ENCODE measurements at places on chromosomes 13 and 19.

DNA sequence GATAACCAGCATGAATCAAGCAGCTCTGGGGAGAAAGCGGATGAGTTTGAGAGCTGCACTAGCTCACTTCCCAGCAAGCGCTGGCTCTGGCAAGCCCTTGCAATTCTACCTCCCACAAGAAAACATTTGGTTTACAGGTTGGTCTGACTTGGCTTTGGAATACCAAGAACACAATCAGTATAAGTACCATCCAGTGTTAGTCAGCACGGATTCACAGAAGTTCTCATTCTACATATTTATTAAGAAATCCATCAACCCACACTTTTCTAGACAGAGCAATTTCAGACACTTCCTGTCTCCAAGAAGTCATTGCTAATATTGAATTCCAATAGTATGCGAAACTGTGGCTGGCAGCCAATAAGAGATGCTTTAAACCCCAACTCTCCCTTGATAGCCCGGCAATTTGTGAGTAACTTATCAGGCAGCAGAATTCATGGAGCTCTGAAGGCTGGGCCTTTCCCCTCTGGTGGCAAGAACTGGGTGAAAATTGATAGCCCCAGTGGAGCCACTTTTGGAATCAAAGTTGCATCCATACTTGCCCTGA is 59.4 kb upstream of the WASF3 start:
- DNase-seq, result no peak

GRCh38 chr13:98366959-98367358 is 189.9 kb upstream of the RNF113B start:
- DNase-seq, result no peak

GRCh38 chr13:92225861-92226260 is 827.4 kb downstream of the GPC5 start:
- no peak for DNase-seq

DNA sequence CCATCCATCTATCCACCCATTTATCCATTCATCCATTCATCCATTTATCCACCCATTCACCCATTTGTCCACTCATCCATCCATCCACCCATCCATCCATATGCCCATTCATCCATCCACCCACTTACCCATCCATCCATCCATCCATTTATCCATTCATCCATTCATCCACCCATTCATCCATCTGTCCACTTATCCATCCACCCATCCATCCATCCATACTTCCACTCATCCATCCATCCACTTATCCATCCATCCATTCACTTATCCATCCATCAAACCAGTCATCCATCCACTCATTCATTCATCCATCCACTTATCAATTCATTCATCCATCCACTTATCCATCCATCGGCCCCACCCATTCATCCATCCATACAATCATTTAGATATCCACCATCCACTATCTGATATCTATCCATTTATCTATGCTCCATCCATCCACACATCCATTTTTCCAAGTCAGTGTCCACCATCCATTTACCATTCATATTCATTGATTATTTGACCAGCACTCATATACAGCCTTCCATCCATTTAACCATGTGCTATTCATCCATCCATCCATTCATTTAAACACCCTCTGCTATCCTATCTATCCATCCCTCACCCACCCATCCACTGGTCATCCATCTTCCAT is 2.8 kb downstream of the TMEM221 start:
- DNase-seq, result no peak

DNA sequence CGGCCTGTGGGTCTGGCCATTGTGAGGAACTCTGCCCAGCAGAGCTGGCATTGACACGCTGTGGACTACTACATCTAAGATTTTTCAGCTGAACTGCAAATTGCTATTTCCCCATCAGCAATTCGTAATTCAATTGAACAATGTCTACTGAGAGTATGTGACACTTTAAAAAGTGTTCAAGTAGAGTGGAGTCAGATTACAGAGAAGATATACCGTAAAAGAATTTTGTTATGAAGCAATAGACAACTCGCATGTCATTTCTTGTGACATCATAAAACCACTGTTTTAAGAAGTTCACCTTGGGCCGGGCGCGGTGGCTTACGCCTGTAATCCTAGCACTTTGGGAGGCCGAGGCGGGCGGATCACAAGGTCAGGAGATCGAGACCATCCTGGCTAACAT is 32.5 kb upstream of the C1QTNF9 start:
- DNase-seq, result no peak
